Putamen (tissue), 1 donor: ENCODE measurements at places on chromosomes 6 and 20.

GRCh38 chr6:108484016-108484415 lies 76.7 kb upstream of the FOXO3 start:
- no peak for DNase-seq

DNA sequence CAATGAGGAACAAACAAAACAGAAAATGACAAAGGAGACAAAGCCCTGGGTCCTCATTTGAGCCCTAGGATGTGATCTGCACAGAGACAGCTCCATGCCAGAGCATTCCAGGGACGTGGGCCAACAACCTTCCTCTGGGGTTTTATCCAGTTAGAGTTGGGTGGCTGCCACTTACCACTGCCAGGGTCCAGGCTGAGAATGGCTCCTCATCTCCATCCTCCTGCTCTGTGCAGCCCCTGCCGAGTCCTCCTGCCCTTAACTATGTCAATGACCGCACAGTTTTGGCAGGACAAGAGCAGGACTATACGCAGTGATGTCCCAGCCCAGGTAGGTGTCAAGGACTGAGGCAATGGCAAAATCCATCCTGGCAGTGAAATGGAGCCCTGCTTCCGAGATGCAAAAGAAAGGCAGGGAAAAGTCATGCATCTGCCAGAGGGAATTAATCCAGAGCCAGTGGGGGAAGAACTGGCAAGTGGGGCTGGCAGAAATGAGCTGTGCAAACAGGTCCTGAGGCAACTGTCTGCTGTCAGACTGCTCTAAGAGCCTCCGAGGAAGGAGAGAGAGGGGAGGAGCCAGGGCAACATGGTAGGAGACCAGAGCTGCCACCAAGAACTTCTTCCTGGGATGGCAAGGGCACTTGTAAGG lies 449.4 kb downstream of the PTPRT start:
- DNase-seq, result no peak

DNA sequence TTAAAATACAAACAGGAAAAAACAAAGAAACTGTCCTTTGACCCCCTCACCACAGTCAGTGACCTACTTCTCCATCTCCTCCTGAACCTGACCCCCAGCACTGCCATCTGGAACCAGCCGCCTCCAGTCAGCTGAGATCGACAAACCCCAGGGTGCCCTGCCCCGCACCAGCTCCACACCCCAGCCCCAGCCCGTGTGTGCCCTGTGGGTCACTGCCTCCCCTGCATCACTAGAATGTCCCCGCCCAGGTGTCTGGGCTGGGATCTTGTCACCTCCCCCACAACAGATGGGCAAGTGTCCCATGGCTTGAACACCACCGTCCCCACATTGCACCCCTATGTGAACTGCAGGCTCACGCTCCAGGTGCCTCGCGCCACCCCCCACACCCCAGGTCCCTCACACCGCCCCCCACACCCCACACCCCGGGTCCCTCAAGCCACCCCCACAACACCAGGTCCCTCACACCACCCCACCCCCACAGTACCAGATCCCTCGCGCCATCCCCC lies 13.3 kb downstream of the TAF4 start:
- DNase-seq, result no peak

DNA sequence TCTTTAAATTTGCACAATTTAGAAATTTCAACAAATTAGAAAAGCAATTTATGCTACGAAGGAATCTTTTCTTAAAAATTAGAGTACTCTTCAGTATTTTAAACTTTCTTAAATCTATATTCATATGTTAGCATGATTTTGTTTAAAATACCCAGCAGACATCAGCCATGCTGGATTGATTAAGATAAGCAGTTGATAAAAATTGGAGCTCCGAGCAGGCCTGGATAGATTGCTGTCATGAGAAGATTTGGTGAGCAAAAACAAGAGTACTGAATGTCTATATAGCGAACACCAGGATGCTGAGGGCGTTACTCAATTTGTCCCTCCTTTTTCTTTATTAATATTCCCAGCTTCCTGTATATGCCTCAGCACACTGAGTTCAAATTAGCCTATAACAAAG lies 108.4 kb upstream of the SLC35B3 start:
- no peak for DNase-seq

- DNase-seq, result peak; percentile 37
Observed at GRCh38 chr20:6975311-6975710, 207.8 kb downstream of the BMP2 start.

GRCh38 chr20:25188218-25188617 lies 7.3 kb upstream of the ENTPD6 start:
- DNase-seq, result no peak

GRCh38 chr6:116099036-116099435 lies 1.6 kb upstream of the NT5DC1 start:
- no peak for DNase-seq

- DNase-seq, result no peak
Observed at GRCh38 chr6:141041596-141042087, 1091.1 kb upstream of the GJE1 start.

- DNase-seq, result no peak
Observed at GRCh38 chr6:35710241-35710847, 21.6 kb upstream of the FKBP5 start.

GRCh38 chr20:62577490-62577836 lies 64.8 kb upstream of the SLCO4A1 start:
- no peak for DNase-seq

DNA sequence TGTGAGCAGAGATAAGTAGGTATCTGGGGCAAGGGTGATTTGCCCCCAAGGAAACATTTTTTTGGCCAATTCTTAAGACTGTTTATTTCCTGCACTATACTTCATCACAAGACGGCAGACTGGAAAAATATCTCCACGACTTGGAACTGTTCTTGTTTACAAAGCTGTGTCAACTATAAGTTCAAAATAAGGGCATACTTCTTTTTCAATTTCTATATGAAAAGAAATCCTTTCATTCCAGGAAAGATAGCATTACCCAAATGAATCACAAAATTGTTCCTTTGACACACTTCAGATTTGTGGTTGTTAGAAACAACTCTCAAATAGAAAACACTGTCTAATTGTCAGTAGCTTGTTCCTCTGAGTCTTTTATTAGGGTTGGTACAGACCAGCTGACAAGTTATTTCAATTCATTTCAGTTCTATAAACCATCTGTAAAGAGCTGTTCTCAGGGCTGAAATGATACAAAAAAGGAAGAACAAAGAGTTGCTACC lies 212.9 kb upstream of the PRDM1 start:
- DNase-seq, result no peak

DNA sequence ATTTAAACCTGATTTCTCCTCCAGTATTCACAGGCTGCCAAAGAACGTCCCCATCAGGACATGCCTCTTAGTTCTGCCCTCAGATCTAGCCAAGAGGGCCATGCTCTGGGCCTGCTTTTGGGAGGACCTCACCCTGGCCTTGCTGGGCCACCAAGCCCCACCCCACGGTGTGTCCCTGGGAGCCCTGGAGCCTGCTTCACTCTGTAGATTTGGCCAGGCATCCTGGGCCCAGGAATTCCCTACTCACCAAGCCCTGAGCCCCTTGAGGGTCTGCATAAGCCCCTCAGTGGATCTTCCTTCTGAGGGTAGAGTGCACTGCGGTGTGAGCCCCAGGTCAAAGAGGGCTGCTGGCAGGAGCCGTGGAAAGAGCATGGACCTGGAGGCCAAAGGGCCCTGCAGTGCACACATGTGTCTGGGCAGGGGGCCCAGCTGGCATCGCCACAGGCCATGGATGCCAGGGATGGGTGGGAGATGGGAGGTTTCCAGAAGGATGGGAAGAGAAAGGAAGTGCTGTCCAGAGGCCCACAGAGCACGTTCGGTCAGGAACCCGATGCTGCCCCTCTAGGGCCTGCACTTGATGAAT lies 98.0 kb downstream of the DACT2 start:
- DNase-seq, result no peak

GRCh38 chr20:57573894-57574293 lies 13.0 kb downstream of the PCK1 start:
- no peak for DNase-seq

DNA sequence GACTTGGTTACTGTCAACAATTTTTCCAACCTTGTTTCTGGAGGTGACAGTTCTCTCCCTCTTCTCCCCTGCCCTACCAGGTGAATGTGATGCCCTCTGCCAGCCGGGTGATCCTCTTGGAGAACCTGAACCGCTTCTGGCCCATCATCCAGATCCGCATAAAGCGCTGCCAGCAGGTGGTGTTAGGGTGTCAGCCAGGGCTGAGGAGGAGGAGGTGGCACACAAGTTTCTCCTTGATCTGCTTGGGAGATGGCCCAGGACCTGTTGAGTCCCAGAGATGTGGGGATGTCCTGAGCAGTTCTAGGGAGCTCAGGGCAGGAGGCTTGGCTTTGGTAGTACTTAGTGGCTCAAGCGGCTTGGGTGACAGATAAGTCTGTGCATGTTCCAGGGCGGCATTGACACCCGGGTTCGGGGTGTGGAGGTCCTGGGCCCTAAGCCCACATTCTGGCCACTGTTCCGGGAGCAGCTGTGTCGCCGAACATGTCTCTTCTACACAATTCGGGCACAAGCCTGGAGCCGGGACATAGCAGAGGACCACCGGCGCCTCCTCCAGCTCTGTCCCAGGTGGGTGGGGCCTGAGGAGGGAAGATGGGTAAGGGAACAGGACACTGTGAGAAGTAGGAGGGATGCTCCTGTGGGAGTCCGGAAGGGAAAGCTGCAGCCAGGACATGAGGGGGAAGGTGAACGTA lies 21.2 kb downstream of the CUL9 start:
- no peak for DNase-seq

- DNase-seq, result no peak
Observed at GRCh38 chr6:19450651-19451050, 386.5 kb upstream of the ID4 start.

GRCh38 chr20:8287340-8287739 lies 155.3 kb downstream of the PLCB1 start:
- DNase-seq, result no peak

GRCh38 chr6:119237177-119237715 lies 112.3 kb downstream of the MAN1A1 start:
- no peak for DNase-seq
